Naive B cell (primary cell): ENCODE measurements at places on chromosomes 11 and 22. TPM values are rescaled to one million over a fixed set of nuclear protein-coding genes. Genes with fewer than 3 reads are reported as not detected.

Gene CELSR1
- 2.7 TPM for polyA plus RNA-seq

Gene JAML
- 0.64 TPM for polyA plus RNA-seq

Gene SIAE
- polyA plus RNA-seq = 2.4 TPM

Gene MMP12
- not detected for polyA plus RNA-seq

Gene ESAM
- polyA plus RNA-seq = 13.6 TPM

Gene DEUP1
- polyA plus RNA-seq = not detected

Gene TEX12
- not detected for polyA plus RNA-seq

Gene OR52I1
- not detected for polyA plus RNA-seq

Gene CRYBB3
- polyA plus RNA-seq = not detected
